Stimulated activated CD8-positive, alpha-beta memory T cell treated with anti-CD3 and anti-CD28 coated beads, Interleukin-4, amount 100 ng/mL, for 48 hours (primary cell): ENCODE measurements at places on chromosomes 4 and X.

DNA sequence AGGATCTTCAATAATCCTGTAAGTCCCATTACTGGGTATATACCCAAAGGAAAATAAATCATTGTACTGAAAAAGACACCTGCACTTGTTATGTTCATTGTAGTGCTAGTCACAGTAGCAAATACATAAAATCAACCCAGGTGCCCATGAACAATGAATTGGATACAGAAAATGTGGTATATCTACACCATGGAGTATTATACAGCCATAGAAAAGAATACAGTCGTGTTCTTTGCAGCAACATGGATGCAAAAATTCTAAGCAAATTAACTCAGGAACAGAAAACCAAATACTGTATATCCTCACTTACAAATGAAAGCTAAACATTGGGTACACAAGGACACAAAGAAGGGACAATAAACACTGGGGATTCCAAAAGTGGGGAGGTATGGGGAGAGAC is 100.8 kb upstream of the BMP2K start:
- no peak for DNase-seq

DNA sequence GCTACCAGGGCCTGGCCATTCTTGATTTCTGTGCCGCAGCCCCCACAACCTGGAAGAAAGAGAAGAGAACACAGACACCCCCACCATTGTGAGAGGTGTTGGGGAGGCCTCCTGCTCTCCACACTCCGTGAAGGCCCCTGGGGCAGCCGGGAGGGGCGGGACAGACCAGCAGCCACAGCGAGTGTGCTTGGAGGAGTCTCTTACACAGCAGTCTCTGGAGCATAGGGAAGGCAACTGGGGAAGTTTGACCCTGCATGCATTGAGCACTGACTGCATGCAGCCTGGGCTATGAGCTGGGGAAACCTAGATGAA is 77.9 kb downstream of the ABLIM2 start:
- no peak for DNase-seq

DNA sequence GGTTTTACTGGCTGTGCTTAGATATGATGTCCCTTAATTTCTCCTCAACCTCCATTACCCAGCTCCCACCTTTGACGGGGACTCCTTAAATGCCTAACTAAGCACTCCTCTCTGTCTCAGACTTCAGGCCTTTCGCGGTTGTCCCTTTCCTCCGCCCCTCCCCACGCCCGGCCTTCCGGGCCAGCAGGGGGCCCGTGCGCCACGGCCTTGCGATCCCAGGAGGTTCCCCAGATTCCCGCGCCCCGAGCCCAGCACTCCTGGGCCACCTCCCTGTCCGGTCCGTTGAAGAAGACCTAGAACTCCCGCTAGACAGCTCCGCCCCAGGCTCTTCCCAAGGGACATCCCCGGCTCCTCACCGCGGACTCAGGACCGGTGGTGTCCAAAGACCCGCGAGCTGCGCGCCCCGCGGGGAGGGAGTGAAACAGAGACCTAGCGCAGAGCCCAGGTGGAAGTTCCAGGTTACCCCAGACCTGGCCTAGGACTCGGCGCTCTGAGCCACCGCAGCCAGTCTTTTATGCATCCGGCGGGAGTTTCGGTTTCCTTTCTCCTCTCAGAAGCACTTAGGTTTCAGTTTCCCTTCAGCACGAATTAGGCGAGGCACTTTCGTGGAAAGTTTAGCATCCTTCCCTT is at the start of gene DDX60:
DDX60 (minus strand) TSS at position 487 of the 630 bp plus-strand sequence. CDS start 7,493 bp downstream, outside the sequence.
- DNase-seq: peak; percentile 83

- DNase-seq: no peak
Measured at GRCh38 chr4:18722748-18723191, 701.2 kb upstream of the LCORL start.

GRCh38 chr4:25076625-25077398 is 46.1 kb upstream of the LGI2 start:
- DNase-seq: no peak

DNA sequence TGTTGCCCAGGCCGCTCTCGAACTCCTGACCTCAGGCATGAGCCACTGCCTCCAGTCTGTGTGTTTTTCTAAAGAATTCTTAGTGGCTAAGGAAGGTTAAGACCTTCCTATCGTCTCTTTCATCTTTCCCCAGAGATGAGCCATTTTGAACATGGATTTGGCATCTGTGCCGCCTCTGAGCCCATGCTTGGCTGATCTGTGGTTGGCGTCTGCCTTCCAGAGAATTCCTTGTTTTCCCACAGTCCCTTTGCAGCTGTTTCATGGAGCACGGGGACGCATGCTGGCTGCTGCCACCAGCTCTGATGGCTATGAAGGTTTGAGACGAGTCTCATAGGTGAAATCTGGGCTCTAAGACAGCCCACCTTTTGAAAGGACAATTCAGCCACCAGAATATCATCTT is 60.4 kb downstream of the SHROOM2 start:
- no peak for DNase-seq

GRCh38 chr4:120085705-120086104 is 19.1 kb upstream of the MAD2L1 start:
- no peak for DNase-seq

DNA sequence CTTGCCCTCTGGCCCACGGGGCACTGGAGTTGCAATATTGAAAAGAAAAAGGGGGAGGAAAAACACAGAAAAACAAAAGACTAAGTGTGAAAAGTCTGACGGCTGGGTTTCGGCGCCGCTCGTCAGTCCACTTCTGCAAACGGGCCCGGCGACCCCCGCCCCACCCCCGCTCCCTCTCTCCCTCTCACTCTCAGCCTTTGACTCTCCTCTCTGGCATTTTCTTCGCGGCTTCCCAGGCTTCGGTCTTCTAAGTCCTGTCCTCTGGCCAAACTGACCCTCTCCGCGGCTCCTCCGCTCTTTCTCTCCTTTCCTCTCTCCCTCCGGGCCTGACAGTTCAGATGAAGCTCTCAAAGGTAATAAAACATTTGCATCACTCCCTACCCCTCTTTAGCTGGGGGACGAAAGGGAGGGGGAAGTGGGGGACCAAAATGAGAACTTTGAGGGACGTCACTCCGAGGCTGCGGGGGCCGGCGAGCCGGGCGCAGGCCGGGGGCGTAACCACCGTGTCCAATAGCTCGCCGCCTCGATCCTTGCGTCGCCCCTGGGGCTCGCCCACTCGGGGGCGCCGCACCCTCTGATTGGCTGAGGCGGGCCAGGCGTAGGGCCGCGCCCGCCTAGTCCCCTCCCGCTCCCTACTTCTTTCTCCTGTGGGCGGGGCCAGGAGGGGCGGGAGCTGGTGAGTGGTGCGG is at the start of gene NKX6-1:
NKX6-1 (minus strand) TSS at position 358 of the 689 bp plus-strand sequence. CDS start 1,064 bp downstream, outside the sequence.
- DNase-seq: no peak

- no peak for DNase-seq
Measured at GRCh38 chr4:142463206-142463605, 382.9 kb downstream of the INPP4B start.

DNA sequence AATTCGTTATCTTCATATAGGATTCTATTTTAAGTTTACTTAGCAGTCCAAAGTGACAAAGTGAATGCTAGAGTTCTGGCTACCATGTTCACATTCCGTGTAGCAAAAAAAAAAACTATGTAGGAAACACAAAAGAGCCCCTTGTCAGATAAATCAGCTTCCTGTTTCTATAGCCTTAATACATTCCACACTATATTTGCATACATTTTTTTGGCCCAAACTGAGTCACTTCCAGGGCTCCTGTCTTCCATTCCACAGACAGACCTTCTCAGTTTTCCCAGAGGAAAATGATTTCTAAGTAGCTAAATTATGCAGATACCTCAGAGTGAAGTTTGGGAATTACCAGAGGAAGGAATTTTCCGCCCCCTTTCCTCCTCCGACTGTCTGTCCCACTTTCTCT is 841.9 kb upstream of the HS3ST1 start:
- DNase-seq: no peak

DNA sequence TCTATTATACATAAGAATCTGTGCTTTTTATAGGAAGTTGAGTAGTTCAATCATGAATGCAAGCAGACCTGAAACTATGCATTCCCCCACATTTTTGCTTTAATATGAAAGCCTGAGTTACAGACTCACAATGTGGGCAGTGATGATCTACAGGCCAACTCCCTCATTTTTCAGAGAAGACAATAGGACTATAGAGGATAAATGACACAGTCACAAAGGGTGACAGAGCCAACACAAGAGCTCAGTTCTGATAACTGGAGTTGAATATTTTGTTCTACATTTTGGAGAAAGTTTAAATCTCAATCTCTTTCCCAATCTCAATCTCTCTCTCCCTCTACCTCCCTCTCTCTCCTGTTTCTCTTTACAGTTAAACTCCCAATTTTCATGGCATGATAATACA is 27.0 kb downstream of the MBNL3 start:
- no peak for DNase-seq

- no peak for DNase-seq
Measured at GRCh38 chrX:12370497-12370986, 232.3 kb downstream of the FRMPD4 start.

DNA sequence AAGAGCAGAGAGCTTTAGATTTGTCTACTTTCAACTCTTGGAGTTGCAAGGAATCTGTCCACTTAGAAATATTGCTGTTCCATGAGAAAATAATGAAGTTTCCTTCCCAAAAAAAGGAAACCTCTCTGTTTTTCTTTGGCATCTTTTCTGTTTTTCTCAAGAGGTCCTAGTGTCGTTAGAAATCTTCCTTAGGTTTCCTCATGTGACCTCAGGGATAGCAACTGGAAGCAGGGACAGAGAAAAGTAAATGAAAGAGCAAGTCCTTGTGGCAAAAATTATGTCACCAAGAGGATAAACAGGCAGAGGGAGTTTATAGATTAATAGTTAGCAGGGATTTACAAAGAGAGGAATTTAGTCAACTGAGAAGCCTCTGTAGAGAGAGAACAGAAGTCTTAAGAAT is 478.4 kb upstream of the ADGRL3 start:
- no peak for DNase-seq

DNA sequence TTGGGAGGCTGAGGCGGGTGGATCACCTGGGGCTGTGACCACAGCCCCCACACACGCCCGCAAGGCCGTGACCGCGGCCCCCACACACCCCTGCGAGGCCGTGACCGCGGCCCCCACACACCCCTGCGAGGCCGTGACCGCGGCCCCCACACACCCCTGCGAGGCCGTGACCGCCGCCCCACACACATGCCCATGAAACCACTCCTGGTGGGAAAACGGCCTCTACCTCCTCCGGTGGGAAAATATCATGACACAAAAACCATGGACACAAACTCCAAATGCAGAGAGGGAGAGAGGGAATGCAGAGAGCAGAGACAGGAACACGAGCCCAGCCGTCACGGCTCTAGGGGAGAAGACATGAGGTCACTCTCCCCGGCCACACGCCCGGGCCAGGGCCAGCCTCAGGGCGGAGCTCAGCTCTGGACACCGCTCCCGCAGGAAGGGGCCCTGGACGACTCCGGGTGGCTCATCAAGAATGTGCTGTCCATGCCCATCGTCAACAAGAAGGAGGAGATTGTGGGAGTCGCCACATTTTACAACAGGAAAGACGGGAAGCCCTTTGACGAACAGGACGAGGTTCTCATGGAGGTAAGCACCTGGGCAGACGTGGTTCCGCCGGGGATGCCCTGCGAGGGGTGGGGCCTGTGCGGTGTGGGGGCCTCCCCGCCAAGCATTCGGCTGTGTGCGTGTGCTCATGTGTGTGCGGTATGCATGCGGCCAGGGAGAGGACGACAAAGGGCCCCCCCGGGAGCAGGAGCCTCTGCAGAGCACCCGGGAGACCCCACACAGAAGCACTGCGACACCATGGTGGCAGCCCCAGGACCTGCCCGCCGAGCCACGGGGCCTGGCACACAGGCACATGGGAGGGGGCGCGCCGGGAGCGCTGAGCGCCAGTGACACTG is 17.4 kb downstream of the ATP5ME start:
- no peak for DNase-seq

DNA sequence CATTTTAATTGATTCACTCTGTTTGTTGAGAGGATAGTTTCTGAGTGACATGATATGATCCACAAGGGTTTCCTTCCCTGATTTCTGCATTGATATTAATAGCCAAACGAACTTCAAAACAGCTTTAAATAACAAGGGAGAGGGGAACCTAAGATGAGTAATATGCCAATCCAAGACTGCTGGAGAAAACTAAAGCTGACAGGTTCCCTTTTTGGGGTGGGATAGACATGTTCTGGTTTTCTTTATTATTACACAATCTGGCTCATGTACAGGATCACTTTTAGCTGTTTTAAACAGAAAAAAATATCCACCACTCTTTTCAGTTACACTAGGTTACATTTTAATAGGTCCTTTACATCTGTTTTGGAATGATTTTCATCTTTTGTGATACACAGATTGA is 182.2 kb downstream of the AR start:
- no peak for DNase-seq

- peak; percentile 56 for DNase-seq
Measured at GRCh38 chrX:75522565-75523431, at the start of gene ZDHHC15. Gene ZDHHC15, minus strand, starts transcription at chrX:75523037. Its CDS starts 13 bp downstream, at chrX:75523024.

GRCh38 chr4:108244606-108245005 is 75.9 kb upstream of the LEF1 start:
- no peak for DNase-seq

- no peak for DNase-seq
Measured at GRCh38 chrX:123424546-123424945, 240.5 kb downstream of the GRIA3 start.

DNA sequence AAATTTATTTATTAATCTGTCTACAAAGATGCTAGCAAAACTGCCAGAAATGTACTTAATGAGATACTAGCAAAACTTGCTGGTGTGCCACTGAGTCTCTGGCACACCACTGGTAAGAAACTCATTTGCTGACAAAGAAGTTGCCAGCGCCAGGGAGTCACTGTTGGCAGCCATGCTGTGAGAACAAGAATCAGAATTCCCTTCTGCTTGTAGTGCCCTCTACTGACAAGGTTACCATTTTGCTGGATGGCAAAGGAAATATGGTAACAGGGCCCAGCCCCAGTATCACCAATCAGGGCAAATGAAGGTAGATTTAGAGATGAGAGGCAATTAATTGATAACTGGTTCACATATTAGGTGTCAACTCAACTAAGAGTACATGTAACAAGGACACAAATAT is 750.1 kb upstream of the ADGRL3 start:
- DNase-seq: no peak

- no peak for DNase-seq
Measured at GRCh38 chrX:27078371-27078770, 384.8 kb downstream of the PPP4R3C start.

GRCh38 chr4:59612235-59612634 is 1587.9 kb upstream of the ADGRL3 start:
- DNase-seq: no peak

- no peak for DNase-seq
Measured at GRCh38 chr4:3820806-3821579, 54.8 kb downstream of the ADRA2C start.

- no peak for DNase-seq
Measured at GRCh38 chrX:42466332-42467046, 311.5 kb downstream of the PPP1R2C start.

DNA sequence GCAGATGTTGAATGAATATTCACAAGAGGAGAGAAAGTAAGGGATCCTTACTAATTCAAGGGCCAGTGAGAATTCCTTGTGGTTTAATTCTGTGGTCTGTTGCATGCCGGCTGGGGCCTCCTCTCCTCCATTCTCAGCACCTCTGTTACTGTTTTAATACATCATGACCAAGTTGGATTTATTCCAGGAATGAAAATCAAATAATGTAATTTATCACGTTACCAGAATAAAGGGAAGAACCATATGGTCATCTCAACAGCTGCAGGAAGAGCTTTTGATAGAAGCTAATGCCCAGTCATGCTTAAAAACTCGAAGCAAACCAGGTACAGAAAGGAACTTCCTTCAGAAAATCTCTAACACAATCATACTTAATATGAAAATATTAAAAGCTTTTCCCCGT is 54.1 kb downstream of the GRK4 start:
- DNase-seq: no peak
